ENCODE measurements at places on chromosomes 13 and 19.

GRCh38 chr19:1261798-1262622 lies 7.1 kb upstream of the CIRBP start:
- no peak for DNase-seq

DNA sequence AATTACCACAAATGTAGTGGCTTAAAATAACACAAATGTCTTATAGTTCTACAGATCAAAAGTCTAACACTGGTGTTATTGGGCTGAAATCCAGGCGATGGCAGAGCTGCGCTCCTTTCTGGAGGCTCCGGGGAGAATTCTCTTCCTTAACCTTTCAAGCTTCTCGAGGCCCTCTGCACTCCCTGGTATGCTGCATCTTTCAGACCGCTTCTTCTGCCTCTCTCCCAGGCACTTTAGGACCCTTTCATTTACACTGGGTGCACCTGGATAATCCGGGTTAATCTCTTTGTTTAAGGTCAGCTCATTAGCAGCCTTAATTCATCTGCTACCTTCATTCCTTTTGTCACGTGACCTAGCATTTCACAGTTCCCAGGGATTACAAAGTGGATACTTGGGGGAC lies 211.3 kb upstream of the RFC3 start:
- no peak for DNase-seq

GRCh38 chr19:27673986-27674385 lies 1539.0 kb downstream of the UQCRFS1 start:
- DNase-seq: no peak

DNA sequence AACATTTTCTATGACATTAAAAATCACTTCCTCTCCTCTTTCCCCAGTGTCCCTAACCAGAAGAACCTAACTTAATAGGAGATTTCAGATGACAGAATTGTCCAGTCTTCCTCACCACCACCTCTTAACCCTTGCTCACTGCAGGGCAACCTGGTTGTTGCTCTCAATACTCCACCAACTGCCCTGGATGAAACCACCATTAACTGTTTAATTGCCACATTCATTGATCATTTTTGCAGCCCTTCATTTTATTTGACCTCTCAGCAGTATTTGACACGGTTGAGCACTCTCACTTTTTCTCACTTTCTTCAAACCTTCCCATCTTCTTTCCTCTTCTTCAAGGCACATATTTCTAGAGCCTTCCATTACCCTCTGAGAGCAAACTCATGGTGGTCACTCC lies 84.0 kb downstream of the MBNL2 start:
- DNase-seq: no peak

DNA sequence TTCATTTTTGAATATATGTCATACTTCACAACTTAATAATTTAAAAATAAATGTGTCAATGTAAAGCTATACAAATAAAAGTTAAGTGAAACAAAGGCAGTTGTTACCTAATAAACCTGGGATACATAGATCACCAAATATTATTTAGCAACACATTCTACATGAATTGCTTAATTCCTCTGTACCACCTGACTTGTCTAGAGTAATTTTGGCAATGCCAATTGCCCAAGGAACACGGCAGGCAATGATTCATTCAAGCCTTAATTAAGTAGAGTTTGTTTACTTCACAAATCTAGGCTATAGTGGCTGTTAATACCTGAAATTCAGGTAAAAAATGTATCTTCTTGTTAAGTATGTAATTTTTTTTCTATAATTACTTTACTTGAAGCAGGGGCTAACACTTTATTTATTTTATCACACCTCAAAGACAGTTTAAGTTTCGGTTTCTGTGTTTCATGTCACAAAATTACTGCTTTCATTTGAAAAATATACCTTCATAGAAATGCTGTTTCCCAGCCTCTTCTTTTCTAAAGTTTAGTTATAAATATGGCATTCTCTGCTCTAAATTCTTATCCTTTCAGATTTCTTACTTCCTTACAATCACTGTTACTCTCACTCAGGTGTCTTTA lies 705.7 kb downstream of the SLITRK5 start:
- no peak for DNase-seq

DNA sequence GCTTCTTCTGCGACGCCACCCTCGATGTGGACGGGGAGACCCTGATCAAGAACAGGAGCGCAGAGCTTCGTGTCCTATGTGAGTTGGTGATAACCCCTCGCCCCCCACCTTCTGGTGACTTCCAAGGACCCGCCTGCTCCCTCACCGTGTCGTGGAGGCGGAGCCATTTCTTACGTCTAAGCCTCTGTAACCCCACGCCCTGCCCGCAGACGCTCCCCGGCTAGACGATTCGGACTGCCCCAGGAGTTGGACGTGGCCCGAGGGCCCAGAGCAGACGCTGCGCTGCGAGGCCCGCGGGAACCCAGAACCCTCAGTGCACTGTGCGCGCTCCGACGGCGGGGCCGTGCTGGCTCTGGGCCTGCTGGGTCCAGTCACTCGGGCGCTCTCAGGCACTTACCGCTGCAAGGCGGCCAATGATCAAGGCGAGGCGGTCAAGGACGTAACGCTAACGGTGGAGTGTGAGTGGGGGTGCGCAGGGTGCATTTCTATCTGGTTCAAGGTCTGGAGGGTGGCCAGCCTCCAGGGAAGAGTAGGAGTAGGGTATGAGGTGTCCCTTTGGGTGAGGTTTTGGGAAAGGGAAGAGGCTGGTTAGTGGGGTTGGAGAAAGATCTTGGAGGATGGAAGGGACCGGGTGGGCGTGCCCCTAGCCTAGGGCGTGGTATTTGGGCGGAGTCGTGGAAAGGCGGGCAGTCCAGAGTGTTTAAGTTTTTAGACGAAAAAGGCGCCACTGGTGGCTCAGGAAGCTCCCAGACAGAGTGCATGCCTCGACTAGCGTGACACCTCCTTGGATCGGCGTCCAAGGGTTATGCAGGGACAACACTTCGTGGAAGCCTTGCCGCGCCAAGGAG lies 3.3 kb downstream of the ICAM5 start:
- no peak for DNase-seq

GRCh38 chr19:11238781-11239376 lies 540 bp upstream of the ANGPTL8 start:
- DNase-seq: no peak

GRCh38 chr19:58434217-58434616 lies 5.7 kb downstream of the ZNF132 start:
- no peak for DNase-seq

GRCh38 chr19:58317476-58318072 lies 9.2 kb upstream of the ZSCAN22 start:
- DNase-seq: no peak

DNA sequence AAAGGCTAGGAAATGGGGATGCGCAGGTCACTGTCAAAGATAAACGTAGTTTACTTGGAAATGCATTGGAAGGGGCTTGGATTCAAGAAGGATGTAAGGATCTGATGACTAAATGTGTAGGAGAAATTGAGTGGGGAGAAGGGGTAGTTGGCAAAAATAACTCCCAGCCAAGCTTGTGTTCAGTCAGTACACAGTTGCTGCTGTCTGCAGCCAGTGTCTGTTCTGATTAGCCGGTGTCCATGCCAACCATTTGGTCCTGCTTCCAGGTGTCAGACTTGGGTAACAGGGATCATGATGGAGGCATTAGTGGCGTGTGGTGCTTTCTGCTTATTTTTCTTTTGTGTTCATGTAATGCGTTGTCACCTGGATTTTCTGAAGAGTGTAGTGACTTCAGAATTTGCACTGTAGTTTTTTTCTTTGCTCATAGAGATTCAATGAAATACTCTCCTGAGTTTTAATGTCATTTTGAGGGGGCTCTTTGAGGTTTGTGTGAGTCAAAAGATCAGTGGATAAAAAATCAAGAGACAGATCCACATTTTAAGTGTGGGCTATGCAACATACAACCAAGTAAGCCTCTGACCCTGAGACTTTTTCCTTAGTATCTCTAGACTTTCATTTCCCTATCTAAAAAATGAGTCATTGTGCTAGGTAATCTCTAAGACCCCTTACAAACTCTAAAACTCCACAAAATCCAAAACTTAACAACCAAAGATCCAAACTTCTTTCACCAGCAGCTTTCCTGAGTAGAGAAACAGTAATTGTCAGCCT lies 103.9 kb downstream of the WDFY2 start:
- DNase-seq: no peak

DNA sequence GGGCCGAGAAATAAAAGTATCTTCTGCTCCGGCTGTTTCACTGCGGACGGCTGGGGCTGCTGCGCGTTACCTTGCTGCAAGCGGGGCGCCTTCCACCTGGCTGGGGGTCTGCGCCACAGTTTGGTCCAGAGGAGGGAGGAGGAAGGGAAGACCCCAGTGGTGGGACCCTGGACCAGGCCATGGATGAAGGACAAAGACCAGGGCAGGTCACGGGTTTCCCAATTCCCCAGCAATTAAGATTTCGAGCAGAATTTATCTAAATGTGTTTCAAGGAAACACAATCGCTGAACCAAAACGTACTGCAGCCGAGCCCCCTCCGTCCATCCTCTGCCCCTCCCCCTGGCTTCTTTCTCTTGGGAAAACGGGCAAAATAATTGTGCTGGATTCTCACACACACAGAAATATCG lies 2.9 kb downstream of the SOX1 start:
- peak; percentile 81 for DNase-seq

- no peak for DNase-seq
These were observed 47.4 kb downstream of the KDM4B start for GRCh38 chr19:5016268-5016667.

- no peak for DNase-seq
These were observed 84.3 kb downstream of the NUFIP1 start for GRCh38 chr13:44904967-44905366.

DNA sequence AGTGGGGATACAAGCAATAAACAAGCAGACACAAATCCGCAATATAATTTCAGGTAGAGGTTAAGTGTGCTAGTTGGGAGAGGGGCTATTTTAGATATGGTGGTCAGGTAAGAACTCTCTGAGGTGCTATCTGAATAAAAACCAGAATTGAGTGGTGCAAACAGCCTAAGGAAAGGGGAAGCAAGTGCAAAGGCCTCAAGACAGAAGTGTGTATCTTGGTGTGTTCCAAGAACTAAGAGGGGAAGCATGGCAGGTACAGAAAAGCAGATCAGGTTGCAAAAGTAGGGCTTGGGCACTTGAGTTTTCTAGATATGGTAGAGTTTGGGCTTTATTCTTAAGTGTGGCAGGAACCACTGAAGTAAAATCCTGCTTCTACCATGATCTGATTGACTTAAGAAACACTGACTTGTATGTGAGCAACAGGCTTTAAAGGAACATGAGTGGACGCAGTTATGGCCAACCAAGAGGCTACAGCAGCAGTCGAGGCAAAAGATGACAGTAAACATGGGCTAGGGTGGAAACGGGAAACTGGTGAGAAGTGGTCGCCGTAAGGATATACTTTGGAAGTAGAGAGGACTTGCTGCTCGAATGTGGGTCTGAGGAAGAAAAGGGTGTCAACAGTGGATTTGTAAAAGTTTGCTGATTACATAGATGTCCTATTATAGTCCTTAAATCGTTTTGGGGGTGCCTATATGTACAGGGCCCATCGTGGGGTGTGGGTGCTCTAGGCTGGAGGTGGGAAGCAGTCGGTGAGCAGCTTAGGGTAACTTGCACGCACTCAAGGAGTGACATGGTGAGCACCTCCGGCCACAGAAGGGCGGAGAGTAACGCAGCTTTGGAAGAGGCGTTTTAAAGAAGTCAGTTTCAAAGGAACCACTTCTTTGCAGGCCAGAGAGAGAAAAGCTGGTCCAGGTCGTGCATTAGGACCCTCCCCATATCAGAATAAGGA lies 677 bp downstream of the TGDS start:
- no peak for DNase-seq

DNA sequence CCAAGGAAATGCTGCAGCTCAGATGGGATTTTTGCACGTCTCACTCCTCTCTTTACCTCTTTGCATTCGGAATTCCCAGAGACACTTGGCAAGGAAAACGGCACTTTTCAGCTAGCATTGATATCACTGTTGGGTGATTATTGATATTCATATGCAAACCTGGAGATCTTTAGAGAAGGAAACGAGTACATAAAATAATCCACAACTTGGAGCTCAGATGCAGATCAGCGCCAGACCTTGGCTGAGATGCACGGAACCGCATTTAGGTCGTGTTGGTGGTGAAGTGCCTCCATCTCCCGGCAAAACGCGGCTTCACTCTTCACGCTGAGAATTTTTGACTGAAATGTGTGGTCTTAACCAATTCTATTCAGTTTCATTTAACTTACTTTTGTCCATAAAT lies 77.2 kb upstream of the ARHGEF7 start:
- no peak for DNase-seq

- no peak for DNase-seq
These were observed 124.3 kb upstream of the GJB6 start for GRCh38 chr13:20356444-20356843.

DNA sequence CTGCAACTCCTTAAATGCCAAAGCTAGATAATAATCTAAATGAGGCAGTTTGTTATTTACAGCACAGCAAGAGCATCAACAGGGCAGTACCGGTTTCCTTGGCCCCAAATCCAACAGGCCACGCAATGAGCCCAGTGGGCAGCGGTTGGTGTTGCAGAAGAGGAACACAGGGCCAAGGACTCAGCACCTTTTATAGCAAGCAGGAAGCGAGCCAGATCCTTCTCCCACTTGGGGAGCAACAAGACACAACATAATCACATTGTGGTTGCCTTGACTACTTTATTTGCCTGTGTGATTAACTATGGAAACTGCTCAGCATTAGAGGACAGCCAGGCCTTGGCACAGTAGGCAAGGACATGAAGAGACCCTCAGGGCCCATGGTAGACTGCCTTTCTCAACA lies 67.1 kb upstream of the HTR2A start:
- DNase-seq: no peak

DNA sequence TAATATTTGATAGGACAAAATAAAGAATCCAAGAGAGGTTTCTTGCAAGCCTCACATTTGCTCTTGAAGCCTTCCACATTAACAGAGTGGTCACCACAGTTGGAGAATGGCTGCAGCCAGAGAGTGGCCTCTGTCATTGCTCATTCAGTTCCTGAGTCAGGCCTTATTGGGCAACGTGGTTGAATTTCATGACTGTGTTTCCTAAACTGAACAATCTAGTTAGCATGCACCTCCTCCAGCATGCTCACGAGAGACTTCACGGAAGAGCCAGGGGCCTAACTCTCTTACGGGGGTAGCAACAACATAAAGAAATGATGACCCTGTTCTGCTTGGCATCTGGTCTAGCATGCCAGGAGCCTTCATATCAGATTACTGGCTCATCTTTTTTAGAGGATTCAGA lies 9.6 kb upstream of the UBL3 start:
- no peak for DNase-seq

- no peak for DNase-seq
These were observed 80.9 kb downstream of the FLT1 start for GRCh38 chr13:28413999-28414398.

DNA sequence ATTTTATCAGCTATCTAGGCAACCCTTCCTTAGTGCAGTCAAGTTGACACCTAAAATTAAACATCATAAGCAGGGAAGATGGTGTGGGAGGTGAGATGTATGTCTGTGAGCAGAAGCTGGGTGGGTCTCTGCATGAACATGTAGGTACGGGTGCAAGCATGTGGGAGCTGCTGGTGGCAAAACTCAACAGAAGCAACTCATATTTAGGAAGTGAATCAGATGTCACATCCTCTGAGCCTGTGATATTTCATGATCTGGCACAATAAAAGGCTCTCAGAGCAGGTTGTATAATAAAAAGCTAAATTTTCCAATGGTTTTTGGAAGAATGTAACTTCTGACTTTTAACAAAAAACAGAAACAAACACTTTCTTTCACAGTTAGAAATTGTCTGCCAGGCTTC lies 44.4 kb downstream of the C1QTNF9 start:
- DNase-seq: no peak

- no peak for DNase-seq
These were observed 178.1 kb downstream of the FLT1 start for GRCh38 chr13:28316836-28317235.

- no peak for DNase-seq
These were observed 12.4 kb downstream of the CILP2 start for GRCh38 chr19:19550485-19550929.
